ENCODE measurements at places on chromosomes 2 and 18.

GRCh38 chr2:149422991-149423338 lies 92.6 kb downstream of the LYPD6 start:
- DNase-seq, result no peak

GRCh38 chr18:7870855-7871254 lies 303.7 kb downstream of the PTPRM start:
- no peak for DNase-seq

- no peak for DNase-seq
These were observed 24.7 kb downstream of the IL1B start for GRCh38 chr2:112811841-112812306.

DNA sequence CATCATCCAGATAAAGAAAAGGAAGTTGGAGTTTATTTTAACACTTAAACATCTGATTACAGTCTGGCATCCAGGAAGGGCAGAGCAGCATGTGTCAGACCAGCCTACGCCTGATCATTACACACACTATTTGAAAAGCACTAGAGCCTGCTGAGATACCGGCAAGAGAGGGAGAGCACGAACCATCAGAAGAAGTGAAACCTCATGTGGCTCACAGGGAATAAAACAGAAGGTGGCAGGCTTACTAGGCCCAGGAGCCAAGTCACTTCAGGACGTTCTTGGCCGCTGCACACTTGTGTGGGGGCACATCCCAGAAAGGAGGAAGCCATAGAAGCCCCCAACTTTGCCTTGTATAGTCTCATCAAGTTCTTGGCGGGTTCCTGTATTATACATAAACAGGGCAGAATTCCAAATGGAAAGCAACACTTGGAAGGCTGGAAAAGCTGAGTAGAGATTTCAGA lies 105.5 kb downstream of the UGGT1 start:
- no peak for DNase-seq

- no peak for DNase-seq
These were observed 3.8 kb downstream of the IDH1 start for GRCh38 chr2:208251098-208251497.

DNA sequence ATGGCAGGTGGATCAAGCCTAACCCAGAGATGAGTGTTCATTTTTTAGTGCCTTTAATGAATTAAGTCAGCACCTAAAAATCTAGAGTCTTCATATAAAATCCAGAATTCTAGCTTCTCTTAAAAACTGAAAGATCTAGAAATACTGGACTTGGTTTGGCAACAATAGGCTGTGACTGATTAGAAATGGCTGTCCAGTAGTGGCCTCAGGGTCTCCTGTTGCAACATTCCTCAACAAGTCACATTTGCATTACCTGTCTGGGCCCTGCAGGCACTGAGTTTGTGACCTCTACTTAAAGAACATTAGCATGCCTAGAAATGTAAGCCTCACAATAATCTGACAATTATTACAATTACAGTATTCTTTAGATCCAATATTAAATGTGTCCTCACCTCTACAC lies 33.1 kb downstream of the MBD2 start:
- no peak for DNase-seq

GRCh38 chr2:64975232-64975821 lies 13.9 kb upstream of the SLC1A4 start:
- DNase-seq, result no peak

GRCh38 chr2:3572620-3573019 lies 2.4 kb upstream of the RPS7 start:
- no peak for DNase-seq

All from CD8-positive, alpha-beta memory T cell (primary cell).